ENCODE measurements at places on chromosomes 6 and 20.

DNA sequence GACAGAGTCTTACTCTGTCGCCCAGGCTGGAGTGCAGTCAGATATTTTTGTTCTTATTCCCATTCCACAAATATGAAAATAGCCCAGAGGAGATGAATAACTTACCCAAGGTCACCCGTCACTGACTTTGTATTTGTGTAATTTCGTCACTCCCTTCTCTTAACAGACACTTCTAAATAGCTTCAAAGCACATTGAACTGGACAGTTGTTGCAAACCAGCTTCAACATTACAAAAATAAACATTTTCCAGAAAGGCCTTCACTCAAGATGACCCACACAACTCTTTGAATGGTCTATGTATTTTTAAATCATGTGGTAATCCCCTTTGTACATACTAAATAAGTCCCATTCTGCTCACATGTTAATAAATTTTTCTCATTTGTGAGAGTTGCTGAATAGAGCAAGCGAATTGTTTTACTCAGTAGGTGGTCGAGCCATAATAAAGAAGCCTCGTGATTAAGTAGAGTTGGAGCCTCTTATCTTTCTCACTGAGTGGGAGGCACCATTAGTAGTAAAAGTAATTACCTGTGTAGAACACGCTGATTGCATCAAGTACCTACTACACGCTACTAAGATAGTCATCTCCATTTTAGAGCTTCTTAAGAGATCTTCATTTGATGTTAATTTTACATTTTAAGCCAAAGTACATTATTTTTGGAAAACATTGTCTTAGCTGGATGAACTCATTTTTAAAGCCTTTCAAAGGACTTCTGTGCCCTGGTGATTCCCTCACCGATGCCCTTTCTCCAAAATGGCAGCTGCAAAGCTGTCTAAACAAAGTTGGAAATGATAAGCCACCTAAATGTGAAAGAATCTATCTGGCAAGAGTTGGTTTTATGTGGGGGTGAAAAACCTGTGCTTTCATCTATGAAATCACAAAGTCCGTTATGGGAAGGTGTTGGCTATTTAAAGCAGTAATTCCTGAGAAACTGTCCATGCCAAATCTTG, 110.0 kb downstream of the TSHZ2 start:
- DNase-seq, result peak; percentile 1

DNA sequence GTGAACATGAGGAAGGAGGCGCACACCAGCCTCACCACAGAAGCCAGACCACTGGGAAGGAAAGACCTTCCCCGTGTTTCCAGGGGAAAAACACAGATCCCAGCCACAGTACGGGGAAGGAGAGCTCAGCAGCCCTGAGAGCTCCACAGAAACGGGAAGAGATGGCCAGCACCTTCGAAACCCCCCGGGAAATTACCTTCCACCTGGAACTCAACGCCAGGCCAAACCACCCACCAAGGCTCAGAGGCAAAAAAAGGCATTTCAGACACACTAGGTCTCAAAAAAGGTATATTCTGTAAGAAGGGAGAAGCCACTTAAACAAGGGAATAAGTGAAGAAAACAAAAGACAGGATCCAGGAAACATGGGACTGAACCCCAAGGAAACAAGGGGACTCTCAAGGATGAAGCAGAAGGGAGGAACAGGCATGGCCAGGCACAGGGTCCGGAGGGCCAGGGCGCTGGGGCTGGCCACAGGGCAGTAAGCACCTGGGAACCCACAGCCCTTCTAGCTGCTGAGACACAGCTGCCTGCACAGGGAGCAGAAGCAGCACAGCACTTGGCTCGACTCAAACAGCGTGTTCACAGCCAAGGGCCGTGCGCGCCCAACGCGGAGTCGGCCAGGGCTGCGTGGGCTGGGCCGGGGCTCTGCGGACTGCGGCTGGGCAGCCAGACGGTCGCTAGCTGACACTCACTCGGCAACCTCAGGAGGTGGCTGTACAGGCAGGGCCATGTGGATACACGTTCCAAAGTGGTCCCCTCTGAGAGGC, 44.6 kb downstream of the TAF4 start:
- DNase-seq, result peak; percentile 52

GRCh38 chr20:63278661-63279060, 6.0 kb downstream of the ARFGAP1 start:
- no peak for DNase-seq

DNA sequence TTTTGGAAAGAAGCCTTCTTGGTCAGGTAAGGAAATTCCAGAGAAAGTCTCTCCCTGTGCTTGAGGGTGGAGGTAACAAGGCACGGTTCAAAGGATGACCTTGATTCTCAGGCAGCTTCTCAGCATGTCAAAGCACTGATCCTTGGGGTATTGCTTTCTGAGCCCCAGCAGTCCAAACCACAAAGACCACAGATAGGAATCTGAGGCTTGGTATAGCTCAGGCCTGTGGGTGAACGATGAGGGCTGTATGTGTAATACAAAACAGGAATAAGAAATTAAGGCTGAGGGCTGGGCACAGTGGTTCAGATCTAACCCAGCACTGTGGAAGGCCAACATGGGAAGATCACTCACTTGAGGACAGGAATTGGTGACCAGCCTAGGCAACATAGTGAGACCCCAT, 70.2 kb upstream of the SLC22A1 start:
- no peak for DNase-seq

DNA sequence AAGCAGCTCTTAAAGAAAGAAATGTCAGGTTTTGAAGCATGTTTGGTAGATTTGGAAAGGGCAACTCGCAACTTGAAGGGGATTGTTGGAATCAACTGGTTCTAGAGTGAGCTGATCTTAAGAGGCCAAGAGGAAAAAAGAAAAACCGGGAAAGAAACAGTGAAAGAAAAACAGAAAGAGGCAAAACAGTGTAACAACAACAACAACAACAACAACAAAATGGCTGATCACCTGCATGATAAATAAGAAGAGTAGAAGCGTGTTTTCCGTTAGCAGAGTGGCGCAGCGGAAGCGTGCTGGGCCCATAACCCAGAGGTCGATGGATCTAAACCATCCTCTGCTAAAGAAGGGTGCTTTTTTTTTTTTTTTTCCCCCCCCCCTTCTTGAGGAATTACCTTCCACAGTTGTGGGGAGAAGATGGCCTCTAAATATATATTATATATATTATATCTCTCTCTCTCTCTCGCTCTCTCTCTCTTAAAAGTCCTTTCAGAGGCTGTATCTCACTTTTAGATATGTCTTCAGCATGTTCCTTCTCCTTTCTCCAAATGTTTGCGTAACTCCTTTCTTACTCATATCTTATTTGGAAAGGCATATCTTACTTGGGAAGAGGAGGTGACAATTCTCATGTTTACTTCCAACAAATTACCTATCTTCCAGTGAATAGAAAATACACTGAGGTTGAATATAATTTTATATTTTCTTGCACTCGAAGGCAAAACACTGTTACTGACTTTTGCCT, 134.4 kb downstream of the OR2B2 start:
- no peak for DNase-seq

DNA sequence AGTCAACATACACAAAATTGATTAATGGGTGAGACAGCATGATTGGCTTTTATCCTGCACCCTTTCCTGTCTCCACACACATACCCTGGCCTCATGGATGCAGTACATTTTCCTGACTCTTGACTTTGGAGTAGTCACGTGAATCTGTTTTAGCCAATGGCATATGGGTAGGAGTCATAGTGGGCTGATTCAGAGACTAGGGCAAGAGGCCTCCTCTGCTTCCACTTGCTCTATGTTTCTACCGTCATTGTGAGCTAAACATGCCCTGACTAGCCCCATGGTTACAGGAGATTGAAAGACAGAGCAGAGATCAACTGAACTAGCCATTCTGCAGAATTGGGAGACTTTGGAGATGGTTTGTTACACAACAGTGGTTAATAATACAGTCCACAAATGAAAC, 850.0 kb downstream of the DHX35 start:
- no peak for DNase-seq

DNA sequence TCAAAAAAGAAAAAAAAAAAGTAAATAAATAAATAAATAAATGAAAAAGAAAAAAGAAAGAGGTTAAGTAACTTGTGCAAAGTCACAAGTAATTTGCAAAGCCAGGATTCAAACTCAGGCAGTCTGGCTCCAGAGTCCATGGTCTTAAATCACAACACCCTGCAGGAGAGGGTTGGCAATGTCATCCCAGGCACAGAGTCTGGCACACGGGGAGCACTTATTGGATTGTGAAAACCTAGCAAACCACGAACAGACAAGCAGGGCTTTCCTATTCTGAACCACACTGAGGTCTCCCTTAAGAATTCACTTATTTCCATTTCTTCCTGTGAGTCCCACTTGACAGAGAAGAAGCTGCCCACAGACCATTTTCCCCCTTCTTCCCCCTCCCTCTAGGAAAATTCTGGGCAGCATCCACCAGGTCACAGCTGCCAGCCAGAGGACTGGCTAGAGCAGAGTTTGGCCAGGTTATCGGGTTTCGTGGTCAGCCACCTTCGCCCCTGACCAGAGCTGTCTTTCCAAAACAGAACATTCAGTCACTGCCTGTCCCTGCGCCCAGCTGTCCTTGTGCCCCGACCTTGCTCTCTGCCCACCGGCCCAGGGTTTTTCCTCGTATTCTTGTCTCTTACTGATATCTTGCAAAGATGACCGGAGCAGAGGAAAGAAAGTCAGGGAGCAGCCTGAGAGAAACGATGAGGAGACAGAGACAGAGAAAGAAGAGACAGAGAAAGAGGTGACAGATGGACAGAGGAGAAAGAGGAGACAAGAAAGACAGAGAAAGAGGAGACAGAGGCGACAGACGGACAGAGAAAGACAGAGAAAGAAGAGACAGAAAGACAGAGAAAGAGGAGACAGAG, 106.4 kb upstream of the PTPN1 start:
- DNase-seq, result no peak

GRCh38 chr6:129992881-129993280, 25.5 kb upstream of the L3MBTL3 start:
- DNase-seq, result no peak

- no peak for DNase-seq
Observed at GRCh38 chr6:155519176-155519738, 63.6 kb upstream of the NOX3 start.

- no peak for DNase-seq
Observed at GRCh38 chr6:32337186-32337805, 34.4 kb downstream of the TSBP1 start.

DNA sequence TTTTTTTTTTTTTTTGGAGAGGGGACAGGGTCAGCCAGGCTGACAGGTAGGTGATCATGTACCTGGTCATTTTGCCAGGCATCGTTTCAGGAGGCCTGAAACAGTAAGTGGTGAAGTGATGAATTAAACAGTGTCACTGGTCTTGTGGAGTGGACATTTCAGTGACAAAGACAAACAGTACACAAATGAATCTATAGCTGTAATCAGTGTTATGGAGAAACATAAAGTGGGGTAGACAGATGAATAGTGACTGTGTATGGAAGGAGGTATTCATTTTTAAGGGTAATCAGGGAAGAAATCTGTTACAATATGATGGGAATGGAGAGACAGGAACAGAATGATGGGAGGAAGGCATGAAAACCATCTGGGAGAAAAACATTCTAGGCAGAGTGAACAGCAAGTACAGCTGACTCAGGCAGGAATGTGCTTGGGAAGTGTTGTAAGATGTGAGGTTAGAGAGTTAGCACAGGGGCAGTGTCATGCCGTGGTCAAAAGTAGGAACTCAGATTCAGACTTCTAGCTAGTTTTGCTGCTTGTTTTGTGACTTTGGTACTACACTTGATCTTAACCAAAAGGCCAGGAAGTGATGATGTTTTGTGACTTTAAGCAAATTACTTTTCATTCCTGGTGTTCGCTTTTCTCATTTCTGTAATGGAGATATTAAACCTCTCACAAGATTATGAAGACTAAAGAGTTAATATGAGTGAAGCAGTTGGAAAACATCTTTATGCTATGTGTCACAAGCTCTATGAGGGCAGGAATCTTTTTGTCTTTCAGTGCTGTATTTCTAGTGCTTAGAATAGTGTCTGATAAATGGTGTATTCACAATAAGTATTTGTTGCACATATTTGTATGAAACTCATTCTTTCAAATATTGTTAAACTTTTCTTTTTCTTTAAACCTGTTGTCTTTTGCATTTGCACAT, 43.4 kb downstream of the QKI start:
- DNase-seq, result peak; percentile 97

DNA sequence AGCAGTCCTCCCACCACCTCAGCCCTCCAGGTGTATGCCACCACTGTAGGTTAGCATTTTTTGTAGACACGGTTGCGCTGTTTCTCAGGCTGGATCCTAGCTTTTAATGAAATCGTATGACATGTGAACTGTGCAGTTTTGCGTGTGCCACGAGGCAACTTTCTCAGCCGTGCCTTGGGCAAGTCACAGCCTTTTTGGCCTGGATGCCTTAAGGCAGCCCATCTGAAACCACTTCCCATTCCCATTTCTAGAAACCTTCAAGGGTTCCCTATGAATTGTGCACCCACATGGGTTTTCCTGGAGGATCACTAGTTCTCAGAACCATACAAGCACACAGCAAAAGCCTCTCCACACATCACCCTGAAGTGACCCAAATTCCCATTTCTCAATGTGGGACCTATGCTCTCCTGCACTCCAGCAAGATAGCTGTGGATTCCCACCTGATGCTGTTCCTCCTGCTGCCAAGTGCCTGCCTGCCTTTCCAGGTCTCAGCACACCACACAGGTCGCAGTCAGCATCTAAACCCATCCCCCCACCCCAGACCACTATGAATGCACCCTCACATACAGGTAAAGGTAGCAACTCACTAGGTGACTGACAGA, 28.9 kb downstream of the SNX5 start:
- no peak for DNase-seq

GRCh38 chr20:24633521-24633920, 164.1 kb downstream of the SYNDIG1 start:
- DNase-seq, result no peak

DNA sequence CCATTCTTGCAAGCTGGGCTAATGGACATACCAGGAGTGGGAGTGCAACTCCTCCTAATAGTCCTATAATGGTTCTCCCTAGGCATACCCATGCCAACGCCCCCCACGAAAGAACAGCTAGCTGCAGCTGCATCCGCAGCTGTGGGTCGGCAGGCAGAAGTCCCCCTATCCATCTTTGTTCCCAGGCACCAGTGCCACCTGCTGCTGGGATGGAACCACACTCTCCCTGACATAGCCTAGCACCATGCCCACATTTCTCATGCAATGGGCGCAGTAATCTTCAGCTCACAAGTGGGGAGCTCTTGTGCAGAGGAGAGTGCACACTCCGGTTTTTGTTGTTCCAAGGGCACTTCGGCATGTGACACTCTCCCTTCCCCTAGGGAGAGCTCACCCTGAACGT, 567.8 kb downstream of the GRIK2 start:
- no peak for DNase-seq

DNA sequence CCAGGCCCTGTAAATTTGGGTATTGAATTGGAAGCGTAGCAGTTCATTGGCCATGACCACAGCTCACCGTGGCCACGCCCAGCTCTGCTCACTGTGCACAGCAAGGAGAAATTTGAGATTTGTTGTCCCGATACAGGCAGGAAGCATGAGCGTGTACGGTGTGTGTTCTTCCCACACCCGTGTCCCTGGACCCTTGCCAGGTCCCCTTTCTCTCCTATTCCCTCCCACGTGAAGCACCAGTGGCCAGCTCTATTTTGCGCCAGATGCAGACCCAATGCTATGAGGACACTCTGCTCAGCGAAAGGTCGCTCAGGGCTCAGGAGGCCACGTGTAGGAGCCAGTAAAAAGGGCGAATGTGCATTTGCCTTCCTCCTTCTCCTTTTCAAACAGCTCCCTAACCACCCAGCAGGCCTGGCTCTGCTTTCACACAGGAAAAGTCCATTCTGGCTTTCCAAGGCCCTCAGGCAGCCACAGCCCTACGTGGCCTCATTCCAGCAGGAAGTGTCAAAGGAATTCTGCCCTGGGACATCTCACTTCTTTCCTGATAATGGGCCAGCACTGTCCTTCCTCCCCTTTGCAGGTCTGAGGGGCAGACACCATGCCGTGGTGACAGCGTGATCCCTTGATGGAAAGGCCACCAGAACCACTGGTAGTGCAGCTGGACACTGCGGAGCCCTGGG, 499.2 kb upstream of the CDH4 start:
- no peak for DNase-seq
